ENCODE measurements at places on chromosomes 1 and 21.

DNA sequence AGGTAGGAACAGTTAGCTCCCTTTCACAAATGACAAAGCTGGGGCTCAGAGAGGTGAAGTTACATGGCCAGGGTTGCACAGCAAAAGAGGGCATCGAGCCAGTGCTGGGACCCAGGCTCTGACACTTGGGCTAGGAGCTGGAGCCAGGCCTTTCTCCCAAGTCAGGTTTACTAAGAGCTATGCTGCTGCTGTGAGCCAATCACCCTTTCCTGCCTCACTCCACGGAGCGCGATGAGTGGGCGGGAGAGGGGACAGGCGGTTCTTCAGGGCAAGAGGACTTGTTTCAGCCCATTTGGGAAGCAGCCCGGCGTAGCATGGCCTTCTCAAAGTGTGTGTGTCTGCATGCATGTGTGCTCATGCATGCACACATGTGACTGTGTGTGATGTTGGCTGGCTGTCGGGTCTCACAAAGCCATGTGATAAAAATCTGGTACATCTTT lies 10.6 kb downstream of the ID3 start:
- no peak for DNase-seq

DNA sequence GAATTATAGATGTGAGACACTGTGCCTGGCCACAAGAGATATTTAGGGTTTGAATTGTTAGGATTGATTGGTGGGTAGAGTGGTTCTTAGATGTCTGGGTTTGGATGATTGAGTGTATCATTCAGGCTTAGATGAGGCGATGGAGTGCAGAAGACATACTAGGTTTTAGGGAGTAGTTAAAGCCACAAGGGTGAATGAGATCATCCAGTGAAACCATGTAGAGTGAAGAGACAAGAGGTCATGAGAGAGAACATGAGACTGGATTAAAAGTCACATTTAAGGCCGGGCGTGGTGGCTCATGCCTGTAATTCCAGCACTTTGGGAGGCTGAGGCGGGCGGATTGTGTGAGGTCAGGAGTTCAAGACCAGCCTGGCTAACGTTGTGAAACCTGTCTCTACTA lies 37.2 kb downstream of the ZFYVE9 start:
- DNase-seq = no peak

DNA sequence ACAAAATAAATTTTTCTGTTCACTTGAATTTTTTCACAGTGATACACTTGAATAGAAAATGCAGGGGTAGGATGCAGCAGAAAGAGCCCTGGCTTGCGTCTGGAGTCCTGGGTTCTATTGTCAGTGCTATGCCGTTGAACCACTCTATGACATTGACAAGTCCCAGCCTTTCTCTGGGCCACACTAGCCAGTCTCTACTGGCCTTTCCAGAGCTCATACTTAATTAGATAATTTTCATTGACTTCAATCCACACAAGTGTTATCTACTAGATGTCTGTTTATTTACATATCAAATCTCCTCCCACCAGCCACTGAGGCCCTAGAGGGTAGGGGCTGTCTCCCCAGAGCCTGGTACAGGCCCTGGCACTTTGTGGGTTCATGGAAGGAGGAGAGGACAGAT lies 15.5 kb upstream of the CELA3B start:
- DNase-seq = no peak

DNA sequence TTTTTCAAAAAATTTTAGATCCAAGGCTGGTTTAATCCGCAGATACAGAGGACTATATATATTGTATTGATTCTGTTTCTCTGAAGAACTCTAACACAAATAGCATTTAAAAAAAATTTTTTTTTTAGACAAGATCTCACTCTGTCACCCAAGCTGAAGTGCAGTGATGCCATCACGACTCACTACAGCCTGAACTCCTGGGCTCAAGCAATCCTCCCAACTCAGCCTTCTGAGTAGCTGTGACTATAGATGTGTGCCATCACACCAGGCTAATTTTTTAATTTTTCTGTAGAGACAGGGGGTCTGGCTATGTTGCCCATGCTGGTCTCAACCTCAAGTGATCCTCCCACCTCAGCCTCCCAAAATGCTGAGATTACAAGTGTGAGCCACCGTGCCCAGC lies 3.0 kb downstream of the ANKRD45 start:
- no peak for DNase-seq

Measured in glomerular endothelial cell (primary cell).